Activated T-helper 17 cell treated with anti-CD3 and anti-CD28 coated beads, Interleukin-2, amount 50 U/mL, for 72 hours (primary cell): ENCODE measurements at places on chromosomes 6 and 20. TPM values are rescaled to one million over a fixed set of nuclear protein-coding genes. Genes with fewer than 3 reads are reported as not detected.

DNA sequence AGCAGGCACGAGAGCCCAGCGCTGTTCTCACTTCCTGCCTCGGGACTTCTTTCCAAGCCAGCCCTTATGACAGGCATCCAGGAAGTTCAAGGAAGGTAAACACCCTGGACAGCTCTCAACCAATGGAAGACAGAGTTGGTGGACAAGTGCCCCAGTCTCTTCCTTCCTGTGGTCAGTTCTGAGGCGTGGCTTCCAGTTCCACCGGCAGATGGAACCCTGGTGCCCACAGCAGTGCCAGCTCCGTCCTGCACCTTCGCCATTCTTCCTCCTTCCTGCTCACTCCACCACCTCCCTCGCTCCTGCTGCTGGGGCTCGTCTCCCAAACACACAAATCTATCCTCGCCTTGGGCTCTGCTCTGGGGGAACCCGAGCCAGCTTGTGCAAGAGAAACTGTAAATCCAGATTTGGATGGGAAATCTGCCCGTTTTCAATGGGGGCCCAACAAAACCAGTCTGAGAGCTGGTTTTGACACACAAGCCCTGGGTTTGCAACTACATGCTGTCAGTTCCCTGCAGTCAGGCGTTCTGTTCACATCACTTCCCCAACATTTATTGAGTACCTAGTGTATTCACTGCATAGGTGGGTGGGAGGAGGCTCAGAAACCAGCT lies 162.7 kb downstream of the GRM4 start:
- no peak for ATAC-seq

DNA sequence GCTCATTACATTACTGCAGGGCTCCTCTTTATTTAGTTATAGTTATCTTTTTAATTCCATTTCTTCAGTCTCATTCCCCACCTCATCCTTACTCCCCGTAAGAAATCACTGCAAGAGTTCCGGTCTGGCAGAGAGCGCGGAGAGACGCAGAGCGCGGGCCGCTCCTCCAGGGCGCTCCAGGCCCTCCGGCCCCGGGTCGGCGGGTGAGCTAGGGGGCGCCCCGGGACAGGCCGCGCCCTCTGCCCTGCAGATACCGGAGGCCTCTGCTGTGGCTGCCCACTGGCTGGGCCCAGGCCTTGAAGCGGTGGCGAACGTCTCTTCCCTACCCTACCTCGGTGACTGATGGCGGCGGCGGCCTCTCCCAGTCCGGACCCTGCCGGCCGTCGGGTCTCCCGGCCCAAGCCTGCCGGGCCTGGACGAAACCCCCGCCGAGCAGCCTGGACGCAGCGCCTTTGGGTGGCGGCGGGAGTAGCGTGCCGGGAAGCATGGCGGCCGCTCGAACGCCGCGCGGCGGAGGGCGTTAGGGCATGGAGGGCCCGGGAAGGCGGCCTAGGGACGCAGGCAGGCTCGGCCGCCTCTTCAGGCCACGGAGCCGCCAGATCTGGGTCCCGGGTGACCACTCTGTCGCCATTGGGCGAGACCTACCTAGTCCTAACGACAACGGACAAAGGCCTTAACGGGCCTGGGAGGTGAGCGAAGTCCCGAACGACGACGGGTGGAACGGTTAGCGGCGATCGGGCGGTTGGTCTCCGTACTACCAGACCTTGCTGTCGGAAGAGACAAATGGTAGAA lies 16.4 kb upstream of the HMGN4 start:
- peak; percentile 88 for ATAC-seq

DNA sequence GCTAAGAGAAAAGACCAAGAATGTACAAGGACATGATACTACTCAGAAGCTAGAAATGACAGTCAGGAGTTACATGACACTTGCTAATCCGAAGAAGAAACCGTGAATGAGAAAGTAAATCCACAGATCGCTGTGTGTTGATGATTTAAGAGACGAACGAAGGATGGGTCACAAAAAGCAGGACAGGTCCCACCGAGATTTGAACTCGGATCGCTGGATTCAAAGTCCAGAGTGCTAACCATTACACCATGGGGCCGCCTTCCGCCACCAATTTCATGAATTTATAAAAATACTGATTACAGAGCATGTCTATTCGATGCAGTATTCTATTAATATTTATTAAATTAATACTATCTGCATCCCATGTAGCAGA lies 54.0 kb upstream of the BTN3A2 start:
- peak; percentile 9 for ATAC-seq

The C20orf141 gene
- not detected for total RNA-seq

The ANKEF1 gene
- total RNA-seq: 1.2 TPM
